ENCODE measurements at places on chromosomes 5 and 9.

DNA sequence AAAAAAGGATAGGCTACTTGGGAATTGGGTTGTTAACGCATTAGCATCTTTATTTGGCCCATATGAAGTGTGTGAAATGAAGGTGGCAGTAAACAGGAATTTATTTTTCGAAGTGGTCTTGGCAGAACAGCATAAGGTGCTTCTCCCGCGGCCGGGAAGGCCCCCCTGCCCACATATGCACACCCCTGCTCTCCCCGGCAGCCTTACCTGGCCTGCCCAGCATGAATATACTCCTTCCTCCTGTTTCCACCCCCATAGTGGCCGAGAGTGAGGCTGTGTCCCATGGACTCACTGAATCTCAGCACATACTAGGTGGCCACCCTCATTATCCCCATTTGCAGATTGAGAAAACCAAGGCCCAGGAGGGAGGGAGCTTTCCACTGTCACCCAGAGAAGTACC, 54.0 kb upstream of the OLFM1 start:
- no peak for DNase-seq

DNA sequence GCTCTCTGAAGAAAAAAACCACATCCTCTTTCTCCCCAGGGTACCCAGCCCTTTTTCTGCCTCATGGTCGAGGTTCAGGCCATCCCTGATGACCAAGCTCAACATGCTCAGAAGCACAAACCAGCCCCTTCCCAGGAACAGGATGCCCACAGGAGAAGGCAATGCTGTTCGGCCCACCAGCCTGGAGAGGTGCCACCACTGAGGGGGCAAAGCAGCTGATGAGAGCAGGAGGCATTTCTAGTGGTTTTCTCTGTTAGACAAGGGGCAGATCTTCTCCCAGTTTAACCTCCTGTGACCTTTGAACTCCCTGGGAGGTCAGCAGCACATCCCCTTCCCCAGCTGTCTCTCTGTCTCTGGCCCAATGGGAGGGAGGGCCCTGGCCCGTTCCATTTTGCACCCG, 73.0 kb downstream of the PAX5 start:
- no peak for DNase-seq

- DNase-seq, result no peak
Observed at GRCh38 chr5:544675-545355, 20.6 kb upstream of the SLC9A3 start.

DNA sequence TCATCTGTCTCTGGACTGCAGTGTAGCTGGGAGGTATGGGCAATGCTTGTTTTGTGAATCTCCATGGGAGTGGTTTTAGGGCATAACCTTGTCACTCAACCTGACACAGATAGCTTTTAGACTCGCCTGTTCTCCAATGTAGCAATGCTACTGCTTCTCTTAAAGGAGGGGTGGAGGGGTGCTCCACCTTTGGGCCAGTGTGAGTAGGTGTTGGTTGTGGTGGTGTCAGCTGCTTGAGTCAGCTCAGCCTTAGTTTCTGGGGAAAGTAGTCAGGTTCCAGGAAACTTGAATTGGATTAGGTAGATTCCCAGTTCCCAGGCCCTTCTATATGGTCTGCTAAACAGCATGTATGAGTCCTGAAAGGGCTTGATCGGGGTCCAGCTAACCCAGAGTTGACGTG, 91.1 kb upstream of the PLPPR1 start:
- DNase-seq, result no peak

- no peak for DNase-seq
Observed at GRCh38 chr9:81906671-81907070, 21.6 kb upstream of the SPATA31D4 start.

DNA sequence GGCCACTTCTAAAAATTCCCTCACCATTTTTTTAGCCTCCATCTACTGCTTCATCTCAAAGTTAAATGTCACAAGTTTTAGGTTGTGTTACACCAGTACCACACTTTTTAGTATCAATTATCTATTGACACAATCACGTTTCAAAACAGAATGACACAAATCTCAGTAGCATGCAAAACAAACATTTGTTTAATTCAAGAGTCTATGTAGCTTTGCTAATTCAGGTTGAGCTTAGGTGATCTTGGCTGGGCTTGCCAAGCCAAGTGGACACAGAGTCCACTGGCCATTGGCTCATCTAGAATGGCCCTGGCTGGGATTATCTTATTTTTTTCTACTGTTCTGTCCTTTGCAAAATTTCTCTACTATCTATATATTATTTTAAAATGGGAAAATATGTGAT, 61.9 kb upstream of the JAK2 start:
- DNase-seq, result no peak

DNA sequence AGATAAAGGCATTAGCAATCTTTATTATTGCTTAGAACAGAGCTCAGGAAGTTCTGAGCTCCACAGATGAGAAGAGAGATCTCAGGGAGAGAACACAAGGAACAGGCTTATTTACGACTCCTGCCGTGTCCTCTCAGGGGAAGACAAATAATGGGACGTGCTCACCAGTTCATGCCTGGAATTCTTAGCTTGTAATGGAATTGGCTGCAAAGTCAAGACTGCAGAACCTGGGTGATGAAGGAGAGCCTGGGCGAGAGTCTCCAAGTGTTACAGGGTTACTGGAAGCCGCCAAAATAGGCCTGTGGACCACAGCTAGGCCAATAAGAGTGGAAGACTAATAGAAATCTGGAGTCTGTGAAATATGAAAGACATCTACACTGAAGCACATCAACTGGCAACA, 174.5 kb upstream of the ADAMTSL1 start:
- no peak for DNase-seq

- DNase-seq, result no peak
Observed at GRCh38 chr5:38451074-38451725, 105.2 kb downstream of the LIFR start.

GRCh38 chr5:8396246-8396645, 527.3 kb downstream of the MTRR start:
- no peak for DNase-seq

DNA sequence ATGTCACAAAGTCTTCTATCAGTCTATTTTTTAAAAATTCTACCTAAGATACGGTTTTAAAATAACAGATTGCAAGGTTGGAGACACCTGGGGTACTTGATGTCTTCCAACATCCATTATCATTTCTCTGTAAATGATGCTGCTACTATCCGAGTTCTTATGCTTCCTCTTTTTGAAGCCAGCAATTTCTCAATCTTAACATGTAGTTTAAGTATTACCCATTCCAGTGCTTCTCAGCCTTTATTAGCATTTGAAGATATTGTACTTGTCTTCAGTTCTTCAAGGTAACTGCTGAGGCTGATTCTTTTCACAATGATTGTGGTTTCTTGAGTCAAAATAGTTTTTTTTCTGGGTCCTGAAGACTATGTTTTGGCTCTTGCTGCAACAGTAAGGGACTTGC, 96.4 kb upstream of the SELENOP start:
- no peak for DNase-seq

- DNase-seq, result no peak
Observed at GRCh38 chr9:120775859-120776258, 17.4 kb downstream of the FBXW2 start.
